ENCODE measurements at places on chromosomes 7 and 10.

GRCh38 chr10:27188259-27188658 lies 33.1 kb downstream of the MASTL start:
- DNase-seq: no peak

GRCh38 chr7:47906883-47907282 lies 41.4 kb downstream of the PKD1L1 start:
- no peak for DNase-seq

GRCh38 chr10:129033340-129033739 lies 433.7 kb upstream of the MGMT start:
- no peak for DNase-seq

DNA sequence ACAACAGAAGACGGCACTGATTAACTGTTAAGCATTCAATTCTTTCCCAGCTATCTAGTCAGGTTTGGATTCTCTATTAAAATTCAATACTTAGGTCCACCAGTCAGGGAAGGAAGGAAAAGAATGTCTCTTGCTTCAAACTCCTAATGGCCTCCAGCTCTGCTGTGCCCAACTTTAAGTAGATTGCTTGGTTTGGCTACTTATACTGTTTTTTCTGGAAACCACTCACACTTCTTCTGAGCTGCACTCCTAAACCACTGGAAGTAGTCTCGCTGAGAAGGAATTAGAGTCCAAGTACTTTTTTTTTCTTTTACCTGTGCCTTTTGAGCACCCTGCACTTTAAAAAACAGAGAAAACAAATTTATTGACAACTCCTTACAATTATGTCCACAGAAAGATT lies 26.7 kb upstream of the COL1A2 start:
- peak; percentile 19 for DNase-seq

DNA sequence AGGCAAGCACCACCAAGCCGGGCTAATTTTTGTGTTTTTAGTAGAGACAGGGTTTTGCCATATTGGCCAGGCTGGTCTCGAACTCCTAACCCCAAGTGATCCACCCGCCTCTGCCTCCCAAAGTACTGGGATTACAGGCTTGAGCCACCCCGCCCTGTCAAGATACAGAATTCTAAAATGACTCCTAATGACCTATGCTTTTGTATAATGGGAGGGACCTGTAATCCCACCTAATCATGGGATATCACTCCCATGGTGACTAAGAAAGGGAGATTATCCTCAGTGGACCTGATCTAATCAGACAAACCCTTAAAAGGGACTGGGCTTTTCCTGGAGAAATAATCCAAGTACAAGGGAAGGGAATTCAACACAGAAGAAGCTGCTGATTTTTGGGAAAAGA lies 28.8 kb downstream of the SAMD8 start:
- no peak for DNase-seq

- no peak for DNase-seq
Measured at GRCh38 chr7:46628389-46628788, 707.3 kb upstream of the IGFBP3 start.

- no peak for DNase-seq
Measured at GRCh38 chr10:119633538-119634218, 17.5 kb upstream of the BAG3 start.

DNA sequence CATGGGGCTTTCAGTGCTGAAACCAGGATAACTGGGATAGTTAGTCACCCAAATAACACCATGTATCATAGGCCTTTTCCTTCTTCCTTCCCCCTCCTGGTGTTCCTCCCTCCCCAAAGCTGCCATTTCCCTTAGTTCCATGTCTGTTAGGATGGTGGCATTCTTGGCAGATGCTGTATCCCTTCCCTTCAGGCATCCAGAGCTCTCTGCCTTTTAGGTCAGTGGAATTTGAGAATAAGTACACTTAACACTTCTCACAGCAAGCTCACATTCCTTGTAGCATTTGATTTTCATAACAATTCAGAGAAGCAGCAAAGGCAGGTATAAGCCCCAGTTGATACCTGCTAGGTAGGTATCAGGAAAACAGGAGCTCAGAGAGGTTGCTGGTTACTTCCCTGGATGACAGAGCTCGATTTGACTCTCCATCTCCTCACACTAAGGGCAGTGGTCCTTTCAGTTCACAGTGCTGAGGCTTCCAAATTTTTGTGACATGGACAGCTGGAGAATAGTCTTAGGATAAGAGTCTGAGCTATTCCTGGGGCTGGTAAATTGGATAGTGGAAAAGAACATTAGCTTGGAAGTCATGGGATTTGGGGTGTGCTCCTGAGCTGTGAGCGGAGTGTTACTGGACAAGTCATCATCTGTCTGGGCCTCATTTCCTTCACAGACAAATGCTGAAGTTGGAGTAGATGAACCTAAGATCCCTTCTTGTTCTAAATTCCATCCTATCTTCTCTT lies 108.7 kb upstream of the RHOBTB1 start:
- DNase-seq: no peak

DNA sequence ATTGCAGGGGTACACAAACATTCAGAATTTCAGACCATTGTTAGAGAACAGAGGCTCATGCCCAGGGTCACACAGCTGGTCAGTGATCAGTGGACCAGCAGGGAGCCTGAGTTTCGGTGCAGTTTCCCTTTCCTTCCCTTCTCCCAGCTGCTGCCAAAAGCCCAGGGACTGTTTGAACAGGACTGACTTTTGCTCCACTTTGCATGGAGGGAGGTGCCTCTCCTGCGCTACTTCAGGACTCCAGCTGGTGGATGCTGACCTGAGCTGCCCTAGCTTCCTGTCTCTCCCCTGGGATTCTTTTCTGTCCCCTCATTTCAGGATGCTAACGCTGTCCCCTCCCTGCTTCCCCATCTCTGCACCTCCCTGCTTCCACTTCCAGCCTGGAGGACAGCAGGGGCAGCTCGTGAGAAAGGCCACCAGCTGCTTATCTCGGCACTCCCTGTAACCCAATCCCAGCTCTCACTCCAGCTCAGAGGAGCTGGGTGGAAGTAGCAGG lies 14.5 kb downstream of the SH2D4B start:
- no peak for DNase-seq

DNA sequence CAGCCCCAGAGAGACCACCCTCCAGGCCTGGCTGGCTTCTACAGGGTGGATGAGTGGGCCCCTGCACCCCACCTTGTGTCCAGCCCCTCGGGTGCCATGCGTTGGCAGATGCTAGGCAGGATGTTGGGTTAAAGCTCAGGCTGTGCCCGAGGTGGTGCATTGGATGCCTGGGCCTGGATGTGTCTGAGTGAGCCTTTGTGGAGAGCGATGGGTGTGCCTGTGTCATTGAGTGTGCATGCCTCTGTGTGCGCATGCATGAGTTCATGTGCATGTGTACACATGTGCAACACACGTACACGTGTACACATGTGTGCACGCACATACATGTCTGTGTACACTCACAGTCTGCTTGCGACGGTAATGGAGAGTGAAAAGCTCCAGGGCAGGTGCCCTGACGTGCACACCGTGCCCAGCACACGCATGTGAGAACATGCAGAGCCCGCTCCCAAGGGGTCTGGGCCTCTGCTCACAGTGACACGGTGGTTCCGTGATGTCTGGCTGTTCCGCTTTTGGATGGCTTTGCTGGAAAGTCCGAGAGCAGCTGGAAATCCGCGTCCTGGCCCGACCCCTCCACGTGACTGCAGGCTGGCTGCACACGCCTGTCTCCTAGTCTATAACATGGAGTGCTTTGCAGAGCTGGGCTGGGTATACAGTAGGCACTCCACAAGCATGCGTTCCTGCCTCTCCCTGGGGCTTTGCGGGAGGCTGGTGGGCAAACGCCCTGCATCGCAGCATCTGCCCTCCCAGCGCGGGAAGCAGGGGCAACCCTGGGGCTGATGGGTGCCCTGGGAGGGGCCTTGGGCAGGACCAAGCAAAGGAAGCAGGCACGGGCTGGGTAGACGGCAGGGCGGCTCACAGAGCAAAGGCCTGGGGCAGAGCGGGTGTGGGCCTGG lies 36.9 kb downstream of the ELFN1 start:
- no peak for DNase-seq

DNA sequence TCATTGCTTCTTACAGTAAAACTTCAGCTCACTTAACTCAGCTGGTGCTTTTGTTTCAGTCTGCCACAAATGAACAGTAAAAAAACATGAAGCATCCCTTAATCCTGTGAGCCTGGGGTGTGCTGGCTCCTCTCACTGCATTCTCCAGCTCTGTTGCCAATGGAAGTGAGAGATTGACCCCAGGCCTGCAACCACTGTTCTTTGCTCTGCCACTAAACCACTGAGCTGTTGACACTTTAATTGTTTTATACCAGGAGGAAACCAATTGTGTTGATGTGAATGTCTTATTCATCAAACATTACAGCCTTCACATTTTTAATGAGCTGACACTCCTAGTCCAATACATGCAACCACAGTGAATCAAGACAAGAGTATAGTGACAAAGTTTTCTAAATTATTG lies 69.4 kb upstream of the FZD1 start:
- no peak for DNase-seq

- DNase-seq: no peak
Measured at GRCh38 chr7:89023877-89024276, 228.3 kb upstream of the TEX47 start.

GRCh38 chr10:1947464-1948003 lies 210.2 kb upstream of the ADARB2 start:
- DNase-seq: no peak

DNA sequence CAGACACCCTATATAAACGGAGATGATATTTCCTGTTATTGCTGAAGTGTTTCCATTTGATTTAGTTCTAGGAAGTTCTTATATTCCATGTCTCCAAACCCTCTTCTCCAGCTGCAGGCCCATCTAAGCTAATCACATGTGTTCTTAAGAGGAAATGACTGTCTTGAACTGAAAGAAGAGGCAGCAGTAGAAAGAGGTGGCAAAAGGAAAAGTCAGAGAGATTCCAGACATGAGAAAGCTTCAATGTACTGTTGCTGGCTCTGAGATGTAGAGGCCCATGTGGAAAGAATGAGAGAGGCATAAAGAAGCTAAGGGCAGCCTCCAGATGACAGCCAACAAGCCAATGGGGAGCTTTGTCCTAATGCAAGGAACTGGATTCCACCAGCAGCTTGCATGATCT lies 287.2 kb downstream of the GFRA1 start:
- peak; percentile 13 for DNase-seq

DNA sequence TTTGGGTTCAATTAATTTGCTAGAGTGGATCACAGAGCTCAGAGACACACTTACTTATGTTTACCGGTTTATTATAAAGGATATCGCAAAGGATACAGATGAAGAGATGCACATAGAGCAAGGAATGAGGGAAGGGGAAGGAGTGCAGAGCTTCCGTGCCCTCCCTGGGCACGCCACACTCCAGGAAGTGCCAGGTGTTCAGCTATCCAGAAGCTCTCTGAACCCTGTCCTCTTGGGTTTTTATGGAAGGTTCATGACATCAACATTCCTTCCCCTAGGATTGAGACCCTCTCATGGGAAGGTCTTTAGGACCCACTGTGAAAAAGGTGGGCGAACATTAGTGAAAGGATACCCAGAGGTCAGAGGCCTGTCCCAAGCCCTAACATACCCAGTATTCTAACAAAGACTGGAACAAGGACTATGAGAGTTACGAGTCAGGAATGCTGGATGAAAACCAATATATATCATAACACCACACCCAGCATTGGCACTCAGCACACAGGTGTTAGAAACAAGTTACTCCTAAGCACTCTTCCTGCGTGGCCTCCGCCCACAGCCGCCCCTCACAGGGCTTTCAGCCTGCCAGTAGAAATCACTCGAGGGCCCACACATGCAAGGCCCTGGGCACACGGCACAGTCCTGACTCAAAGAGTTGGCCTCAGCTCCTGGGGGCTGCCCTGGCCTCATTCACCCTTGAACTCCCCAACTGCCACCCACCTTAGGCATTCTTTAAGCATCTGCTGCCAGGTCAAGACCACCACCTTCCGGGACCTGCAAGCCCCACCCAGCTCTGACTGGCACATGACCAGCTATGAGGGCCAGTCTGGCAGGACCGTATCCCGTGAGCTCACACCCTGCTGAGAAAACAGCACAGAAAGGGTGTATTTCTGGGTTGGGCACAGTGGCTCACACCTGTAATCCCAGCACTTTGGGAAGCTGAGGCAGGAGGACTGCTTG lies 5.6 kb upstream of the AIFM2 start:
- no peak for DNase-seq

DNA sequence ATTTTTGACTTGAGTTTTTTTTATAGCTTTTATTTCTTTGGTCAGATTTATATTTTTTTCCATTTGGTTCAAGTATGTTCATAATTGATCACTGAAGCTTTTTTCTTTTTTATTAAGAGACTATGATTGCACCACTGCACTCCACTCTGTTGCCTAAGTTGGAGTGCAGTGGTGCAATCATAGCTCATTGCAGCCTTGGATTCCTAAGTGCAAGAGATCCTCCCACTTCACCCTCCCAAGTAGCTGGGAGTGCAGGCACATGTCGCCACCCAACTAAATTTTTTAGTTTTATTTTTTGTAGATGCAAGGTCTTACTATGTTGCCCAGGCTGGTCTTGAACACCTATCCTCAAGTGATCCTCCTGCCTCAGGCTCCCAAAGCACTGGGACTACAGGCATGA lies 97.7 kb upstream of the KIF5B start:
- no peak for DNase-seq

- DNase-seq: peak; percentile 91
Measured at GRCh38 chr7:100247152-100247757, 27.5 kb downstream of the PVRIG start.

DNA sequence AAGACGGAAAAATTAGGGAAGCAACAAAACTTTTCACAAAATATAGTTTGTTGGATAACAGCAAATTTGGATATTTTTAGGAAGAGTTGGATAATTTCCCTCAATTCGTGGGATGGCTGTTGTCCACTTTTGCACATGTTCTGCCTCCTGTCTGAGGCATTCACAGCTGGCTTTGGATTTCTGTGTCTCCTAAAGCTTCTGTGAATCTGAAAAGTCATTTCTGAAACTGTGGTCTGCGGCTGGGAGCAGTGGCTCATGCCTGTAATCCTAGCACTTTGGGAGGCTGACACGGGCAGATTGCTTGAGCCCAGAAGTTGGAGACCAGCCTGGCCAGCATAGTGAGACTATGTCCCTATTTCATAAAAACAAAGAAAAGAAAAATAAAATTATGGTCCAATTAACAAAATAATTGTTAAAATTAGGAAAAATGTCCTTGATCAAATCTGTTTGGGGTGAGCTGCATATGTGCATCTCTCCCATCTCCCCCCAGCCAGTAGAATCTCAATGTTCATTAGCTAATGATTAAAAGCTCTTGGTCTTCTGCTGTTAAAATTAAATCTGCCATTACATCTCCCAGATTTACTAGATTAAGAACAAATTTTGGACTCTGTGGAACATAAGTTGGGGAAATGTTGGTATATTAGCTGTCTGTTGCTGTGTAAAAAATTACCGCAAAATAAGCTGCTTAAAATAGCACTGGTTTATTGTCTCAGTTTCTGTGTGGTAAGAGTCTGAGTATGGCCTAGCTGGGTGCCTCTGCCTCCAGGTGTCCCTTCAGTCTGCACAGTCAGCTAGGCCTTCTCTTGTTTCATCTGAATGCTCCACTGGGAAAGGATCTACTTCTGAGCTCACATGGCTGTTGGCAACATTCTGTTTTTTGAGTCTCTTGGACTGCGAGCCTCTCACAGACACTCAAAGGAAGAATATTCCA lies 332.0 kb upstream of the FZD1 start:
- DNase-seq: no peak
